Right ventricle myocardium inferior (tissue), 1 donor: ENCODE measurements at places on chromosomes 12 and 14.

- no peak for DNase-seq
These were observed 187.9 kb downstream of the PIWIL1 start for GRCh38 chr12:130525384-130526172.

GRCh38 chr12:124938108-124938507, 23.7 kb upstream of the UBC start:
- no peak for DNase-seq

DNA sequence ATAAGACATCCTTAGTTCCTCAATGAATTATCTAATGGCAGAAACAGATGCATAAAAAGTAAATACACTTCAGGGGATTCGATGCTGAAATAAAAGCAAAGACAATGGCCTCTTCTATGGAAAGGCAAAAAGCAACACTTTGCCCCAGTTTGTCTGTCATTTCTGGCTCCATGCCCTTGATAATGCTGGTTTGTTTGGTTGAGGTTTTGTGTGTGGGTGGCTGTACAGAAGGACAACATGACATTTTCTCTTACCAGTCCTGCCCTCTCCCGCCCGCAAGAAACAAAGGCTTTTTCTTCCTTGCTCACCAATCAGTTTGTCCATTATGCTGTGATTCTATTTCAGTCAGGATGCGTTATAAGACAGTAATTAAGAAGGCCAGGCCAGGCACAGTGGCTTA, 18.1 kb upstream of the WDR89 start:
- DNase-seq = no peak

- no peak for DNase-seq
These were observed 63.1 kb downstream of the GLT1D1 start for GRCh38 chr12:128916425-128916824.

DNA sequence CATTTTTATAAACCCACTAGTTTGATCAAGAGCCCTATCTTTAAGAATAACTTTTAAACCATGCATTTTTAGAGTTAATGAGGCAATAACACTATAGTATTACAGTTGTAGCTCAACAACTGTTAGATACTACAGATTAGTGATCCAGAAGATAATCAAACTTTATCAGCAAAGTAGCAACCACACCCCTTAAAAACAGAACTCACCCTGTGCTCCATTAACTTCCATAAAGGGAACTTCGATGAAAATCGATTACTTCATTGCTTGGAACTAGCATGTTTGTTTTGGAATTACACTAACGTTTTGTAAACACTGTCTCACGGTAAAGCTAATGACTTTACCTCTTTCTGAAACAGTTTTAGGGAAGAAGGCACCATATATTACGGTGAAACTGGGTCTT, 1.4 kb downstream of the SGPP1 start:
- DNase-seq = no peak

- DNase-seq = peak; percentile 17
These were observed 5.9 kb downstream of the MMP17 start for GRCh38 chr12:131833896-131834641.

- DNase-seq = no peak
These were observed 2.6 kb upstream of the MAP4K5 start for GRCh38 chr14:50534997-50535396.

DNA sequence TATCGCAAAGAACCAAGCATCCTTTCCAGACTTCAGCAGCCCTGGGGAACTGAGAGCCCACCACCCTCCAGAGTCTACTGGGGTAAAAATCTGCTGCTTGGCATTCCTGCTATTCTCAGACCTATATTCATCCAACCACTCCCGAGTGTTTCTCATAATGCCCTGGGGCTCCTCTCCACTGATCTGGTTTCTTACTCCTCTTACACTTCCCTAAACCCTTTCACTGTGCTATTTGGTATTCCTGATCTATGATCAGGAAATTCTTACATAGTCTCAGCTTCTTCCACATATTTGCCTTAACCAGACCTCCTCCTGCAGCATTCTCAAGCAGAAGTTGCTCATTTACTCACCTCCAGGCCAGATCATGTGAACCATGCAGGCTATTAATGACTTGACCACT, 82.4 kb downstream of the SYT10 start:
- no peak for DNase-seq

GRCh38 chr12:559906-560455, 100.2 kb downstream of the B4GALNT3 start:
- no peak for DNase-seq

- DNase-seq = no peak
These were observed 77.8 kb downstream of the VCPKMT start for GRCh38 chr14:50038398-50039119.
